ENCODE measurements at places on chromosomes 11 and 22.

GRCh38 chr22:28052825-28053269 lies 133.8 kb upstream of the PITPNB start:
- no peak for ATAC-seq

DNA sequence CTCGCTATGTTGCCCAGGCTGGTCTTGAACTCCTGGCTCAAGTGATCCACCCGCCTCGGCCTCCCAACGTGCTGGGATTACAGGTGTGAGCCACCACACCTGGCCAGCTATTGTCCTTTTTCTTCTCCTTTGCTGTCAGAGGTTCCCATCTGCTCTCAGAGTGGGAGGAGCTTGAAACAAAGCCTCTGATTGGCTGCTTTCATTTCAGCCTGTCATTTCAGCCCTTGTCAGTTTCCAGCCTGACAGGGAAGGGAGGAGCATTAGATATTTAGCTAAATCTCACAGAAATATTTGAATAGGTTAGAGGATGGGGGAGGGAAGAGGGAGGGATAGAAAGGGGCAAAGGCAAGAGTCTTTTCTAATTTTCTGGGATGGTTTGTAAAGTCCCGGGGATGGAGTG lies 8.7 kb downstream of the SLC22A6 start:
- no peak for ATAC-seq

GRCh38 chr22:50698546-50698945 lies 25.9 kb downstream of the SHANK3 start:
- no peak for ATAC-seq

- no peak for ATAC-seq
Measured at GRCh38 chr11:6557063-6557462, 46.4 kb downstream of the RRP8 start.

DNA sequence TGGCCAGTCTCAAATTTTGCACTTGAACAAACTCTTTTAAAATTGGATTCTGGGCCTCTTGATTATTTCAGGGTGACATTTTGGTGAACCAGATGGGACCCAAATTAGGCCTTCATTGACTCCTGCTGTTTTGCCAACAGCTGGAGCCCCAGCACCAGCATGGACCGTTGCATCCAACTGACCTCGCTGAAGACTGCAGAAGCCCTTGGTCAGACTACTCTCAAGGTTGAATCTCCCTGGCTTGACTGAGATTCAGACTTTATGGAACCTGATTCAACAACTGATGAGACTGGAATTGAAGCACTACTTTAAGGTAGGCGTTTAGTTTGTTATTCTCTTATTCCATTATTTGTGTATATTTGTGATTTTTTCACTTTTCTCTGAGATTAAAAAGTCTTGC lies 41.7 kb downstream of the NARS2 start:
- ATAC-seq, result no peak

GRCh38 chr11:104661901-104662300 lies 236.4 kb downstream of the CASP12 start:
- no peak for ATAC-seq

GRCh38 chr11:128725630-128726319 lies 31.9 kb downstream of the FLI1 start:
- peak; percentile 68 for ATAC-seq

DNA sequence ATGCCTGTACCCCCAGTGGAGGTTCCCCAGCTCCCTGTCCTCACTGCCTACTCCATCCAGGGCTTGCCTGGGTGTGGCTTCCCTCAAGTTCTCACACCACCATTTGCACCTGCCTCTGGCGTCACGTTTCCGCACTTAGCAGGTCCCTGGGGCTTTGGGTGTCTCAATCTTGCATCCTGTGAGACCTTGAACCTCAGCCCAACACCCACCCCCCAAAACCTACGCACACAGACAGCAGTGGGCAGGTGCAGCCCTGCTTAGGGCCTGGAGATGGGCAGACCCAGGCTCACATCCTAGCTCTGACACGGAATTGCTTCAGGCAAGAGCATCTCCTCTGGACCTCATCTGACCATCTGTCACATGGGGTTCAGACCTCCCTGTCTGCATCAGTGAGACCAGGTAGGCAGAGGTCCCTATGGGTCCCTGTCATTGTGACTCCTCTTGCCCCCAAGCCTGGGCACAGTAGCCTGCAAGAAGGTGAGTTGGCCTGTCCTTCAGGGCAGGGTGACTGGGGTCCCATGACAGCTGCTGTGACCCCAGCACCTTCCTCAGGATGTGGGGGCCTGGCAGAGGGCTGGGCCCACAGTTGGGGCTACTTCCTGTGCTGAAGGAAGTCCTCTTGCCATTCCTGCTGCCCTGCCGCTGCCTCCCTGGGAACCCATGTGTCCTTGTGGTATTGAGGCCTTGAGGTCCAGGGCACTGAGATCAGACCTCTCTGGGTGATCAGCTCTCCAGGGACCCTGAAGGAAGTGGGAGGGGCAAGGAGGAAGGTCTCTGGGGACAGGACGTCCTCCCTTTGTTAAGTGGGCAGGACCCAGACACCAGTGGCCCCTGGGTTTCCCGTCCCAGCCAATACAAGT lies 2.0 kb downstream of the SIPA1 start:
- peak; percentile 12 for ATAC-seq

DNA sequence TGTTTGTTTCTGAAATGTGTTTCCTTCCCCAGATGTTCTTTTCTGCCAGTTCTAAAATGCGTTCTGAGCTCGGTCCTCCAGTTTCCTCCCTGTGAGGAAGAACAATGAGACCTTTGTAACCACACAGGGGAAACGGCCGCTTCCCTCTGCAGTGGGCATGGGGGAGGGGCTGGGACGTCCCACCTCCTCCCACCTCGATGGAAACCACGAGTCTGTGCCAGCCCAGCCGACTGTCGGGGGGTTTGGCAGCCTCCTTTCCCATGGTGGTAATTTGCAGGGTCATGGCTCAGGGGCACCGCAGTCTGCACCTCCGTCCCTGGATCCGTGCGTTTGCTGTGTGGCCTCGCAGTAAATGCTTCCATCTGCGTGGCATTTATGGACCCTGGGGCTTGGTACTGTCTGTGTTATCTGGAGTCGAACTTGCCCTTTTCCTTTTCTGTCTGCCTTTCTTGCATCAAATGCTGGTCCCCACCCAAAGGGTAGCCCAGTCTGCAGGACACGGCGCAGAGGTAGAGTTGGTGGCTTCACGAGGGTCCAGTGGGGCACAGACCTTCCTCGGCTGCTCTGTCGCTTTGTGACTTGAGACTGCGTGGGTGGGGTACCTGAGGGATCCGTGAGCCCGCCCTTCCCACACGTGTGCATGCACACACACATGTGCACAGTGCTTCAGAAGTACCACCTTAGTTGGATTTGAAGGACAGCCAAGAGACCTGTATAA lies 16.1 kb downstream of the LRP5 start:
- no peak for ATAC-seq

GRCh38 chr22:33025675-33026074 lies 32.5 kb downstream of the SYN3 start:
- ATAC-seq, result no peak

DNA sequence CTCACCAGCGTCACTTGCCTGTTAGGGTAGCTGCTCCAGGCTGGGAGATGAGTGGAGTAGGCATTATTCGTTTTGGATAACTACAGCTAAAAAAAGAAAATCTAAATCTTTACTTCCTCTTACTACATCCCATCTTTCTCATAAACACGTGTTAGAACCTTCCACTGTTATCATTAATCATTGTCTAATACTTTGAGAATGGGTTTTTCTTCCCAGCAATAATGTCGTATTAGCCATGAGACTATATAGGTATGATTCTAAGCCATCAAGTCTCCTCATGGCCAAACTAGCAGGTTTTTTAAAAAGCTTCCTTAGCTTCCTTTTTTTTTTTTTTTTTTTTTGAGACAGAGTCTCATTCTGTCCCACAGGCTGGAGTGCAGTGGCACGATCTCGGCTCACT lies 3.9 kb upstream of the TEF start:
- no peak for ATAC-seq

GRCh38 chr22:31490496-31490925 lies 869 bp upstream of the EIF4ENIF1 start:
- ATAC-seq, result peak; percentile 77

- no peak for ATAC-seq
Measured at GRCh38 chr22:43666457-43666856, 145.6 kb downstream of the EFCAB6 start.

GRCh38 chr11:68343761-68344256 lies 31.4 kb downstream of the LRP5 start:
- no peak for ATAC-seq

DNA sequence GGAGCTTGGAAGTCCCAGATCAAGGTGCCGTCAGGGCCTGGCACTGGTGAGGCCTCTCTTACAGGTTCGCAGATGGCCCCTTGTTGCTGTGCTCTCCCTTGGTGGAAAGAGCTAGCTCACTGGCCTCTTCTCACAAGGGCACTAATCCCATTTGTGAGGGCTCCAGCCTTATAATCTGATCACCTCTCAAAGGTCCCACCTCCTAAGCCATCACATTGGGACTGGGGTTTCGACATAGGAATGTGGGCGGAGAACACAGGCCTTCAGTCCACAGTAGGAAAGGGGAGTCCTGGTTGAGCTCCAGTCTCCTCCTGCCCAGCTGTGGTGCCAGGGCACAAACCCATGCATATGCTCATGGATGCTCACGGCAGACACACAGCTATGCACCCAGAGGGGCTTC lies 14.0 kb upstream of the LRRC32 start:
- no peak for ATAC-seq

DNA sequence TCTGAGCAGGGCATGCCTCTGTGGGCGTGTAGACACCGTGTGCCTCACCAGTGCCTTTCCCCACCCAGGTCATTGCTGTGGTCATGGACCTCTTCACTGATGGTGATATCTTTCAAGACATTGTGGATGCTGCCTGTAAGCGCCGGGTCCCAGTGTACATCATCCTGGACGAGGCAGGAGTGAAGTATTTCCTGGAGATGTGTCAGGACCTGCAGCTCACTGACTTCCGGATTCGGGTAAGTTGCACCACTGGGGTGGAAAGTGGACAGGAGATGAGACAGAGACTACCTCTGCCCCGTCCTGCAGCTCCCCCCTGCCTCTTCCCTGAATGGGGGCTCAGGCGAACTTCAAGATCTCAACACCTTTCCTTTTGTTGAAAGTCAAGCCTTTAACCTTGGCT lies 24.3 kb downstream of the FAM83F start:
- no peak for ATAC-seq

DNA sequence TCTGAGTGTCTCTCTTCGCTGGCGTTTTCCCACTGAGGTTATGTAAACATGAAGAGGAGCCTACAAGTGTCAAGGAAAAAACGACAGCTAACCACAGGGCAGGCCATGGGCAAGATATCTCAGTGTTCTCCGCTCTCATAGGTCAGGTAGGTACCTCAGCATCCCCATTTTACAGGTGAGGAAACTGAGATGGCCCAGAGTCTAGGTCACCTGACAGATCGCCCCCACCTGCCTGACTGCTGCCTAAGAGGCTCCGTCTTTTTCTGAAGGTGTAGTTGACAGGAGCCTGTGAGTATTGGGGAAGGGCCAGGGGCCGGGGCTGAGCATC lies 847 bp upstream of the NDUFA6 start:
- no peak for ATAC-seq

DNA sequence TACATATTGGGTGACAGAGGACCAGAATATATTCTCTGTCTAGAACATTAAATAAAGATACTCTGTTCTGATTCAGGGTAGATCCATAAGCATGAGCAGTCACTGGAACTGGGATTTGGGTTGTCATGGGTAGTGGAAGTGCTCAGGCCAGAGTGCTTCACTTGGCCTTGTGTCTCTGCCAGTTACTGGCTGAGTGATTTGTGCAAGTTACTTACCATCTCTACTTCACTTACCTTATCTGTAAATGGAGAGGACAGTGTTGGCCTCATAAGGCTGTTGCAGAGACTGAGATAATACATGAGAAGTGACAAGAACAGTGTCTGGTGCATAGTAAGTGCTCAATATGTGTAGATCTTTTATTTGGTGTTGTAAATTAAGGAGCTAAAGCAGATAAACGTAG lies 17.6 kb downstream of the ATXN10 start:
- ATAC-seq, result no peak

DNA sequence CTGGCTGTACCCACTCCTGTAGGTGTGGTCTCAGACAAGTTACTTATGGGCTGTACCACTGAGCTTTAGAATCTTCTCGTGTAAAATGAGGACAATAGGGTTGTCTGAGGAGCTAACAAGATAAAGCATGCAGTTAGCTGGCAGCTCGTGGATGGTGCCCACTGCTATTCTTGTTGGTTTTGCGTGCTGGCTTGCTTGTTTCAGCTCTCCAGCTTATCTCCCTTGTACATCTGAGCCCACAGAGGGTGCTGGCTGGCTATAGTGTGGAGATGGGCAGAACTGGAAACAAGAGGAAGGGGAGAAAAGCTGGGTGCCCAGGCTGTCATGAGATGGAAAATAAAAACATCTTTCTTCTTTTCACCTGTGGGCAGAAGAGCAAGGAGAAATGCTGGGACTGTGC lies 46.5 kb upstream of the GALNT18 start:
- no peak for ATAC-seq

- ATAC-seq, result no peak
Measured at GRCh38 chr22:20549232-20549841, 41.9 kb downstream of the MED15 start.

DNA sequence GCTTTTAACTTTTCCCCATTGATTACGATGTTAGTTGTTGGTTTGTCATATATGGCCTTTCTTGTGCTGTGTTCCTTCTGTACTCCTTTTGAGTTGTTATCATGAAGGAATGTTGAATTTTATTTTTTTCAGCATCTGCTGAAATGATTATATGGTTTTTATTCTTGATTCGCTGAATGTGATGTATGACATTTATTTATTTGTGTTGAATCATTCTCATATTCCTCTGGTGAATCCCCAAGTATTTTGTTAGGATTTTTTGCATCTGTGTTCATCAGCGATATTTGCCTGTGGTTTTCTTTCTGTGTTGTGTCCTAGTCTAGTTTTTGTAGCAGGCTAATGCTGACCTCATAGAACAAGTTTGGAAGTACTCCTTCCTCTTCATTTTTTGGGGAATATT lies 78.2 kb downstream of the GGT1 start:
- no peak for ATAC-seq

DNA sequence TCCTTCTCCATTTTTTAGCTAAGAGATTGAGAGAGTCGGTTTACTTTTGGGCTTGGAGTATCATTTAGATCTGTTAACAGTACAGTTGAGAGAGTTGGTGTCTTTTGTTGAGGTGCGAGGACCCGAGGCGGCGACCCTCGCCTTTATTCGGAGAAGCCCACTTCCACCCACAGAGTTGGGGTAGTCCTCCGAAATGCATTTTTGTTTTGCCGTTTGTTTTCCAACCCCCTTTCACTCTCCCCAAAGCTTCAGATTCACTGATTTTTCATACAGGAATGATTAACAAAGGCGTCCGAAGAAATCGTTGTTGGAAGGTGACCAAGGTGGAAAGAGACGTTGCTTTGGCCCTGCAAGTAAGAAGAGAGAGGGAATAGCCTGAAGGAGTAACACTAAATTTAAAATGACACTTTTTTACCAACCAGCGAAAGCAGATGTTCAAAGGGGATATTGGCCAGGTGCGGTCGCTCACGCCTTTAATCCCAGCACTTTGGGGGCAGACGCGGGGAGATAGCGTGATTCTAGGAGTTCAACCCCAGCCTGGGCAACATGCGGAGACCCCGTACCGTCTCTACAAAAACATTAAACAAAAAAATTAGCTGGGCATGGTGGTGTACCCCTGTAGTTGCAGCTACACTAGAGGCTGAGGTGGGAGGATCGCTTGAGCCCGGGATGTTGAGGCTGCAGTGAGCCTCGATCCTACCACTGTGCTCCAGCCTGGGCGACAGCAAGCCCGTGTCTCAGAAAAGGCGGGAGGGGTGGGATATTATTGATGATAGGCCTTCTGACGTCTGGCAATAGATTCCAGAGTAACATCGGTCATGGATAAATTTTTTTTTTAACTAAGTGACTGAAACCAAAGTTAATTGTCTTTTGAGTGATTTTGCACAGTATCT lies 899 bp upstream of the RAB30 start:
- no peak for ATAC-seq
